Activated T-cell treated with anti-CD3 and anti-CD28 coated beads, Interleukin-2, amount 50 U/mL, for 4 hours (primary cell): ENCODE measurements at places on chromosomes 6 and 20. TPM values are rescaled to one million over a fixed set of nuclear protein-coding genes. Genes with fewer than 3 reads are reported as not detected.

- peak; percentile 43 for DNase-seq
Observed at GRCh38 chr6:28542440-28543296, 17.0 kb downstream of the GPX5 start.

- DNase-seq, result no peak
Observed at GRCh38 chr6:83514866-83515466, 2.6 kb downstream of the PRSS35 start.

DNA sequence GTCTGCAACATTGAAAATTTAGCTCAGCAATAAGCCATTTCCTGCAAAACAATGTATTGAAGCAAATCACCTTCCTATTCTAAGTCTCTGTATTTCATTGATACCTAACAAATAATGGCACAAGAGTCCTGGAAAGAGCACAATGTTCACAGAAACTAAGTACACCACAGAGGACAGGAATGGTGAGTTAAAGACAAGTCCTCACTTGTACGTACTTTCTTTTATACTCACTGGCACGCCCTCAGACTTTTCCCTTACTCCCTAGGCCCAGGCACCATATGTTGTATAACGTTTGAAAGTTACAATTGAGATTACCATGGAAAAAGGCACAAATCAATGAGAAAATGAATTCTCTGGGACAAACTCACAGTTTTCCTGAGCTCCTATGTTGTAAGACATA is 683.0 kb upstream of the MANEA start:
- DNase-seq, result no peak

DNA sequence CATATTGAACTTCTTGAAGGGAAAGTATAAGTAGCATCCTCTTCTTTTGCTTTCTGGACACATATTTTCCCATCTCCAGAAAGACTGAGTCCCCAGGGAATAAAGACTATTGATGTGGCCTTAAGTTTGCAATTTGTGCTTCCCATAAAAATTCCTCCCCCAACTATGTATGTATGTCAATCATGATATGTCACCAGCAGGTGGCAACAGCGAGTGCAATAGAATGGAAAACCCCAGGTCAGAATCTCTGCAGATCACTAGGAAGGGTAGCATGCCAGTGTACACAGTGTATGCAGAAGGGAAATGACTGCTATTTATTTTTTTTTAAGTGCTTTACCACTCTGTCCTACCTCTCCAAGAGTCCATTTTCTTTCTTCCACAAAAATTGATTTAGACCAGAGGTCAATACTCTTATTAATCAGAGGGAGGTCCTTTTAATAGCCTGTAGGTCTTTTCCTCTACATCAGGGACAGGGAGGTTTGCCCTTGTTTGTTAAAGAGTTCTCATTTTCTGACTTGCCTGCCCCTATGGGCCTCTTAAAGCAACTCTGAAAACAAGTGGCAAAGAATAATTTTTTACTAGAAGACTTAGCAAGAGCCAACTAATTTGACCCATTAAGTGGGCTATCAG is 61.4 kb downstream of the BMP2 start:
- no peak for DNase-seq

- no peak for DNase-seq
Observed at GRCh38 chr20:43893930-43894329, 20.7 kb upstream of the TOX2 start.

GRCh38 chr6:49653438-49653837 is 16.8 kb upstream of the RHAG start:
- no peak for DNase-seq

DNA sequence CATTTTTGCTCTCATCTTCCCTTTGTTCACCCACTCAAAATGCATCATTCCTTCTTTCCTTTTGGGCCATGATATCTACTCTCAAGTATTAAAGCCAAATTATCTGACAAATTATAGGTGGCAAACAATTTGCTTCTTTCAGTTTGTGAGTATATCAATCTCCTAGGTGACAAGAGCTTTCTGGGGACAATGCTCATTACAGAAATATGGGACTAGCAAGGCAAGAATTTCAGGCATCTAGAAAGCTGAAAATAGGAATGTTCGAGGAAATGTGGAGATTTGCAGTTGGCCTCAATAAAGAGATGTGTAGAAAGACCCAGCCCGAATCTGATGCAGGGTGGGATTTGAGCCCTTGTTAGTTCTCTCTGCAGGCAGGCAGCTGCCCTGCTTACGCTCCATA is 71.8 kb downstream of the ALDH8A1 start:
- no peak for DNase-seq

DNA sequence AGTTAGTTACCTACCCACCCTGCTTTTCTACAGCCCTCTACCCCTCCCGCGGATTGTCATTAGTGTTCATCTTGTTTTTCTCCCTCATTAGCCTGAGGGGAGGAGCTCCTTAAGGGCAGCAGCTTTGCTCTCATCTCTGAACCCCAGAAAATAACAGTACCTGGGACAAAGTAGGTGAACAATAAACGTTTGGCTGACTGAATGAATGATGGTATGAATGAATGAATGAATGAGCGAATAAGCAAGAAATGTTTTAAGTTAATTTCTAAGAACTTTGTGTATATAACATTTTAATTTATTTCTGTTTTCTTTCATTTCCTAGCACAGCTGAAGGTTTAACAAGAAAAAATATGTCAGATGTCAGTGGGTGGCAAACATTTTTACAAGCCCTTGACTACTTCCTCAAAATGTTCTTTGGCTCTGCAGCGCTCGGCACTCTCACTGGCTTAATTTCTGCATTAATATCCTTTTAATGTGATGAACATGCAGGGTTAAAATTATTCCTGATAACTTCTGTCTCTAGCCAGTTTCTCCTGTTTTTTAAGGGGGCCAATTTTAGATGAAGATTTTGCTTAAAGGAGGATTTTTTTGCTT is 50.1 kb downstream of the SLC9A8 start:
- no peak for DNase-seq

DNA sequence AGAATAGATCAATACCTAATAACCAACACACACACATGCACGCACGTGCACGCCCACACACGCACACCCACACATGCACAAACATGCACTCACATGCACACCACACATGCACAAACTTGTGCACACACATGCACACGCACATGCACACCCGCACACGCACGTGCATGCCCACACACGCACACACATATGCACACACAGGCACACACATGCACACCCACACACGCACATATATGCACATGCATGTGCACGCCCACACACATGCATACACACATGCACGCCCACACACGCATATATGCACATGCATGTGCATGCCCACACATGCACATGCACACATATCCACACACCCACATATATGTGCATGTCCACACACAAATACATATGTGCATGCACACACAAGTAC is 26.2 kb upstream of the CHRNA4 start:
- no peak for DNase-seq

The XKR7 gene
- total RNA-seq, result not detected

The NEURL2 gene
- total RNA-seq, result 1.3 TPM

The TULP1 gene
- total RNA-seq, result not detected

The TXLNB gene
- total RNA-seq, result not detected

The C6orf141 gene
- total RNA-seq, result not detected

The GPR6 gene
- total RNA-seq, result not detected
